ENCODE measurements at places on chromosomes 5 and 9. TPM values are rescaled to one million over a fixed set of nuclear protein-coding genes. Genes with fewer than 3 reads are reported as not detected.

- no peak for DNase-seq
Measured at GRCh38 chr5:173055722-173055982, 500 bp upstream of the CREBRF start.

- no peak for DNase-seq
Measured at GRCh38 chr5:15977851-15978250, 201.7 kb downstream of the MARCHF11 start.

- DNase-seq: no peak
Measured at GRCh38 chr9:105431424-105432246, 16.2 kb upstream of the FSD1L start.

DNA sequence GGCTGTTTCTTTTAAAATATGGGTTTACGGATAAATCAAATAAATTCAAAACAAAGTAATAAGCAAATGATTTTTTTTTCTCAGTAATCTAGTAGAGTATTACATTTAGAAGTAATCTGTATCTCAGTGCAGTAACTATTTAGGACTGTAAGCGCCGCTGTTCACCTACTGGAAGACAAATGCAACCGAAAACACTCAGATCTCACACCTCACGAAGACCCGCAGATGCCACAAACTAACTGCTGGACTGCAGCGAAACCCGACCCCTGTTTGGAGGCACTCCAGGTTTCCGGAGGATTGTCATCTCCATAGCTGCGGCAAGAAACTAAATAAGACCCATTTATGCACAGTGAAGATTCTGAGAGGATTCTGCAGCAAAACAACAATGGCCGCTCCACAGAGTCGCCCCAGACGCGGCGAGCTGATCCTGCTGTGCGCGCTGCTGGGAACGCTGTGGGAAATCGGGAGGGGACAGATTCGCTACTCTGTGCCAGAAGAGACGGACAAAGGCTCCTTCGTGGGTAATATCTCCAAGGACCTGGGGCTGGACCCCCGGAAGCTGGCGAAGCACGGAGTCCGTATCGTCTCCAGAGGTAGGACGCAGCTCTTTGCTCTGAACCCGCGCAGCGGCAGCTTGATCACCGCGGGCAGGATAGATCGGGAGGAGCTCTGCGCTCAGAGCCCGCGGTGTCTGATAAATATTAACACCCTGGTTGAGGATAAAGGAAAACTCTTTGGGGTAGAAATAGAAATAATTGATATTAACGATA is at the start of gene PCDHGA8:
Gene PCDHGA8, plus strand, starts transcription at position 205 of the 770 bp plus-strand sequence. Its CDS starts 181 bp downstream, at position 386.
- peak; percentile 4 for DNase-seq

The CDKN2B-AS1 gene
- total RNA-seq: not detected

The PCDHA4 gene
- total RNA-seq: 10.8 TPM

The GLDC gene
- 14.3 TPM for total RNA-seq
